Dermis microvascular lymphatic vessel endothelial cell (primary cell): ENCODE measurements at places on chromosomes 2 and 18.

- DNase-seq, result no peak
These were observed 209.1 kb upstream of the KCNJ3 start for GRCh38 chr2:154489266-154489858.

- no peak for DNase-seq
These were observed 124.4 kb downstream of the TMEM163 start for GRCh38 chr2:134594399-134594798.

GRCh38 chr2:166762746-166763145 is 125.5 kb upstream of the XIRP2 start:
- no peak for DNase-seq

DNA sequence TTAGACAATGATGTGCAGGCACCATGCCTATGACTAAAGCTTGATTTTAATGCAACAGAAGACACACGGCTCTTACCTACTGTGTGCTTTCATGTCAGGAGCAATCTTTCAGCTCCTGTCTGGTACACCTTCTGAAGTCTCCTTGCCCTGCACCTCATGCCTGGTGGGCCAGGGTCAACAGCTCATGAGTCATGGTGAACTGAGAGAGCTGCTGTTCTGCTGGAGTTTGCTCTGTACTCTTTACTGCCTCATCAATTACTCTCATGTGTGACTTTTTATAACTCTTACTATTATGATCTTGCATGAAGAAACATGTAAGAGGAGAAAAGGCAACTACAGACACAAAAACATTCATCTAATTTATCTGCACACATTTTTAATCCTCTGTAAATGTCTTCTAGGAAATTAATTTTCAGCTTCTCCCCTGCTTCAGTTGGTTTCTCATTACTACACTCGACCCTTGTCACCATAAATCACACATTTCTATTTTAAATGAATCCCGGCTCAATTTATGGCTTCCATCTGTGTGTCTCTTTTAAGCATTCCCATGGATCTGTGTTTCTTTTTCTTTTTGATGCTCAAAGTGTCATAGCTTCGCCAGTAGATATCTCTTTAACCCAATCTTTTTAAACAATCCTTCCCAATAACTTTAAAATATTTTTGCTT is 9.7 kb downstream of the SERPINB7 start:
- no peak for DNase-seq

DNA sequence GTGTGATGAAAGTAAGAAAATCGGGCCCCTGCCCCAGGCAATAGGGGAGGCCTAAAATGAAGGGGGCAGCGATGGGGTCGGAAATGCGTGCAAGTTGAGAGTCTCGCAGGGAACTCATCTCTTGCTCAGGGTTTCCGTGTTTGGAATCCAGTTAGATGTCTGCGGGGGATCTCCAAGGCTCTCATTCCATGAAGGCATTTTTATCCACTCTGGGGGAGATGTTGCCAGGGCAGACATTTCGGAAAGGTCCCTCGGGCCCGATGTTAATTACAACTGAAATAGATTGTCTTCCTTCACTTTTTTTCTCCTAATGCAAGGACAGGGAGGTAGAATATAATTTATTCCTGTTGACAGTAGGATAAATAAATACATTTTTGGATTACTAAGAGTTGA is 12.8 kb upstream of the SKOR2 start:
- no peak for DNase-seq

- DNase-seq, result no peak
These were observed 1183.1 kb upstream of the TMEFF2 start for GRCh38 chr2:193377789-193378188.

- DNase-seq, result peak; percentile 86
These were observed 13.4 kb downstream of the NOP58 start for GRCh38 chr2:202278944-202279343.

DNA sequence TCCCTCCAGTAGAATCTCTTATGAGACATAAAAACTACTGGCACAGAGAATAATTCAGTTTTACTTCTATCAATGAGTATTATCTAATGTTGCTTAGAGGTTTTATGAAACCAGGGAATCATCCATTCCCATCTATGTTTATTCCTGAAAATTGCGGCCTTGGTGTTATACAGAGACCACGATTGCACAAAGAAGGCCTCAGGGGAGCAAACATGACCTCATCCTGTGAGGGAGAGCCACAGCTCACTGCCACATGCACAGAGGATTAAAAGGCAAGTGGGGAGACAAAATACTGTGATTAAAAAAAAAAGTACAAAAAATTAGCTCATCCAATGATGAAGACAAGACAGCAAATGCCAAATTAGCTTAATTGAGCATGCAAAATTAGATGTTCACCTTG is 111.8 kb upstream of the SLC35G4 start:
- DNase-seq, result no peak
